ENCODE measurements at places on chromosomes 2 and 18. TPM values are rescaled to one million over a fixed set of nuclear protein-coding genes. Genes with fewer than 3 reads are reported as not detected.

The EVX2 gene
- total RNA-seq, result not detected

The COL5A2 gene
- 6.3 TPM for total RNA-seq

The CD207 gene
- not detected for total RNA-seq

The HOXD1 gene
- 0.16 TPM for total RNA-seq

The IL1F10 gene
- total RNA-seq, result not detected

The GKN2 gene
- total RNA-seq, result not detected

The GLI2 gene
- 0.72 TPM for total RNA-seq

The COL4A4 gene
- 0.24 TPM for total RNA-seq

The ALPP gene
- not detected for total RNA-seq

The PCGF1 gene
- total RNA-seq, result 20.6 TPM

The IL1A gene
- 9.4 TPM for total RNA-seq

The STPG4 gene
- total RNA-seq, result 0.16 TPM
